ENCODE measurements at places on chromosomes 1 and 21.

DNA sequence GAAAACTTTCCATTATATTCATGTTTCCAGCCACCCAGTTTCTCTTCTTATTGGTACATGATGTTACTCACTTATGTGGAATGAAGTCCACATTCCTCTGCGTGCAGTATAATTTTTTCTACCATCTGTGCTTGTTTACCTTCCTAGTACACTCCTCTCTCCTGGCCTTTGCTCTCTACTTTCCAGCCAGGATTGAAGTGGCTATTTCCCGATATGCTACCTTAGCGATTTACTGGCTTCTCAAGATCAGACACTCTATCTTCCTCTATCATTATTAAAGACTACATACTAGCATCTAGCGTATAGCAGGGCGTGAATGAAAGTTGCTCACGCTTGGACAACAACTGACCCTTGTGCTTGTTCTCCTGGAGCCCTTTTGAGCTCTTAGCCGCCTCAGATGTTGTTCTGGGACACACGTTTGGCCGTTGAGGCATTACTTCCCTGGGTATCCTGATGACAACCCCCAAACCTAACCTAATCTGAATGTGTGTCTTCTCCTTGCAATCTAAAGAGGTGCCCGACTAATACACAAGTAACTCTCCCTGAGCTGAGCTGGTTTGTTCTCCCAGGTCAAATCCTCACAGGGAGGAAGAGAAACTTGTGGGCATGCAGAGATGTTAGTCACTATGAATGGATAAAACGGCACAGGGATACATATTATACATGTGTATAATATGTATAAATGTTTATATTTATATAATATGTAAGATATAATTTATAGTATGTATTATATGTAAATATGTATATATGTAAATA, 13.4 kb upstream of the MTARC2 start:
- no peak for DNase-seq

DNA sequence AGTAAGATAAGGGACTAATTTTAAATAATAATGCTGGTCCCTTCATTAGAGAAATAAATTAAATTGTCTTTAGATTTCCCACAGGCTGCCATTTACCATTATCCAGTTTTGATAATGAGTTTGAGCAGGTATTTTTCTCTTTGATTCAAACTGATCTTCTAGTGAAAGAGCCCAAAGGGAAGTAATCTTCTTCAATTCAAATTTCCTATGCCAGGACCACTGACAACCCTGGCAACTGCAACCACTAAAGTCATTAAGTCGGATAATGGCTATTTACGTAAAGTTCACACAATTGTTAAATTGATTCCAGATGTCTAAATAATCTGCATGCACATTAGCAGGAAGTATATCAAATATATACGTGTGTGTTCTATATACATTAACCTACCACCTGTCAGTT, 399.3 kb downstream of the PTPRC start:
- DNase-seq: no peak

DNA sequence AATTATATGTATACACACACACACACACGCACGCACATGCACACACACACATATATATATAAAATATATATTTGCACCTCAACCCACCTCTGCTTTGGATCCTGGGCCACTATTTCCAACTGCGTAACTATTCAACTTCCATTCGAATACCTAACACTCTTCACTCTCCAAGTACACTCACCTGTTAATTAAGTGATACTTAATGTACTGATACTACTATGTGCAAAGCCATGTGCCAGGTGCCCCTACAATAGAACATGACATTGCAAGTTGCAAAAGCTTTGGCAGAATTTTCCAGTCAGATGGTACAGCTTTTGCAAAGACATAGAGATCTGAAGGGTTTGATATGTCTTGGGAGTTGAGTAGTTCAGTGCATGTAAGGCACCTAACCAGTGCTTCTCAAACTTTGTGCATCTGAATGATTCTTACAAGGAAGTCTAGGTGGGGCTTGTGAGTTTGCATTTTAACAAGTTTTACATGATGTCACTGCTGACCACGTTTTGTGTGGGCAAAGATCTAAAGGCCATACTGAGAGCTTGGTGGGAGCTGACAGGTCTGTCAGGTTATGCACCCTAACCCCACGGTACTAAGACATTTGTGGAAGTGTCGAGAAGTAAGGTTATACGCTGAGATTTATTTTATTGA, 7.2 kb downstream of the CXADR start:
- no peak for DNase-seq

GRCh38 chr1:58432851-58433668, 113.5 kb downstream of the OMA1 start:
- DNase-seq: no peak

DNA sequence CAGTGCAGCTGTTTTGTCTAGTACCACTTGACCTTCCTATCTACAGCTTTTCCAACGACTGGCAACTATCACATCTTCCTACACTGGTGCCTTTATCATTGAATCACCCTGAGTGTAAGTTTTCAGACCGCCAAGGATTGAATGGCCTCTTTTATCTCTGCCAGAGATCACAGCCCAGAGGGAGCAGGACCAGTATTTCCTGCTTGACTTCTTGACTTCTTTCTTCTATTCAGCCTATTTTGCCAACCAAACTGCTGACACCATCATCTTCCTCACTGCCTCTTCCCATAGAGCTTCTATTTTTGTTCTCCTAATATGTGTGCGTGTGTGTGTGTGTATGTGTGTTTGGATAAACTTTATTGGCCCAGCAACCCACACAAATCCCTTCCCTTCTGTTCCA, 53.8 kb downstream of the SERBP1 start:
- DNase-seq: no peak
